ENCODE measurements at places on chromosomes 12 and 14.

DNA sequence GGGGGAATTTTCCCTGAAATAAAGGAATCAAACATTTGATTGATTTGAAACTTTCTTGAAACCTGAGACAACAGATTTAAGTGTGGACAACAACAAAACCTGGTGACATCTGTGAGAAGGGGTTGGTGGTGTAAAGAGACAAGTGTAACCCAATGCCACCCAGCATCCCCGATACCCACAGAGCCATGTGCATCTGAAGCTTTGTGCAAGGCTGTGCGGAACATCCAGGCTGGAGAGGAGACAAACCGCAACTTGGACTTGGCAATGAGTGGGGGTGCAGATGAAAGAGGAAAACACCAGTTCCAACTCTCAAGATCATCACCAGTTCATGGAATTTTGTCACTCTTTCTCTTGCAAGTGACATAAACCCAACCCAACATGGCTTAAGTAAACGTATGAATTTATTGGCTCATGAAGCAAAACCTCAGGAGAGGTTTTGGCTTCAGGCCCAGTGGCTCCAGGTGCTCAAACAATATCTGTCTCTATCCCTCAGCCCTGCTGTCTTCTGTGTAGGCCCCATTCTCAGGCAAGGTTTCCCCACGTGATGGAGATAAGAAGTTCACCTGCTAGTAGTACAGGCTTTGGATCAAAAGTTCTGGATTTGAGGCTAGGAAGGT is 55.2 kb upstream of the NTF3 start:
- no peak for DNase-seq

DNA sequence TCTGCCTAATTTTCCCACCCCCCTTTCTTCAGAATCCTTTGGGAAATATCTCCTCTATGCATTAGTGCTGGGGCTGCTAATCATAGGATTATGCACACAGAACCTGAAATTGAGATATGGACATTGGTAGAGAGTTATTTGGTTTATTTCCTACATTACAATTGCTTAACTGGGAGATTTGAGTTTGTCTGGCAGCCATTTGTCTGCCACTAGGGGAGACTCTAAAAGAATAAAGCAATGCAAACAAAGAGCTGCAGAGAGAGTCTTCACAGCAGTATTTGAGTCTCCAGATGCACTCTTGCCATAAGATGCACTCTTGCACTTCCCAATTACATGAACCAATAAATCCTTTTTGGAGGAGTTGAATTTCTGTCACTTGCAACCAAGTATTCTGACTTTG is 12.0 kb upstream of the PCNX4 start:
- DNase-seq, result no peak

DNA sequence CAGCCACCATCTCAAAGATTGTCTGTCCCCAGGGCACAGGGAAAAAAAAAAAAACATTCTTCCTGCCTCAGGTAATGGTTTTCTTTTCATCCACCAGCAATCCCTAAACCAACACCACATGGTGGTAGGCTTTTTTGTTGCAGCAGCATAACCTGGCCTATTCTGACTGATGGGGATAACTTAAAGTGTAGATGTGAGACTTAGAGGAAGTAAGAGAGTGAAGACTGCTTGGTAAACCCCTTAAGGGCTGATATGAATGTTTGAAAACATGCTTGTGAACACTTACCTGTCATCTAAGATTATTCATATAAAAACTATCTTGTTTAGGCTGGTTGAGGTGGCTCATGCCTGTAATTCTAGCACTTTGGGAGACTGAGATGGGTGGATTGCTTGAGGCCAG is 130.2 kb upstream of the RAP1B start:
- no peak for DNase-seq

DNA sequence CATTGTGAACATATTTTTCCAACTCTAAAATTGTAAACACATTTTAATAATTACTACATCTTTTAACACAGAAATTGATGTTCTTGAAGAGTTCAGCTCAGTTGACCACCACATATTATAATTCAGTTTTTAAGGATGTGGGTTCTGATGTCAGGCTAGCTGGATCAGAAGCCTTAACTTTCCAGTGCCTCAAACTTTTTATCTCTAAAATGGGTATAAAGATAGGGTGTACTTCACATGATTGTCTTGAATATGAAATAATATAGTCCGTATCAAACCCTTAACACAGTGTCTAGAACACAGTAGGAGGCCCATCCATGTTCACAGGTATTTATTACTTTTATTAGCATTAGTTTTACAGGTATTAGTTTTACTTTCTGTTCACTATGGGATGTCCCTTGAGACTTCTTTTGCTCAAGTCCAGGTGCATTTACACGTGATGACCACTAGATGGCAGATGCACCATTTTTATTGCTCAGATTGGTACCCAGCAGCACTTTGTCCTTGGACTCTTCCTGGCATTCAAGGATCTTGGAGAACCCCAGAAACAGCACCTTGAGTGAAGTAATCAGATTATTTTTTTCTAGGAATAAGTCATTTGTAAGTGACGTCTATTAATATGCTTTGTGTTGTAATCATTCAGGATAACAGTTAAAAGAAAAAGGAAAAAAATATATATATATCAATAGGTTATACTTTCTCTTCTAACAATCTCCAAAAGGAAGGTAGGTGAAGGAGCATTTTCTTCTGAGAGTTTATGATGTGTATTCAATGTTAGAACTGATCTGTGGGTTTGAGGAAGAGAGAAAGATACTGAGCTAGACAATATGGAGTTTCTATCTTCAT is 580.2 kb downstream of the ETNK1 start:
- DNase-seq, result peak; percentile 65

DNA sequence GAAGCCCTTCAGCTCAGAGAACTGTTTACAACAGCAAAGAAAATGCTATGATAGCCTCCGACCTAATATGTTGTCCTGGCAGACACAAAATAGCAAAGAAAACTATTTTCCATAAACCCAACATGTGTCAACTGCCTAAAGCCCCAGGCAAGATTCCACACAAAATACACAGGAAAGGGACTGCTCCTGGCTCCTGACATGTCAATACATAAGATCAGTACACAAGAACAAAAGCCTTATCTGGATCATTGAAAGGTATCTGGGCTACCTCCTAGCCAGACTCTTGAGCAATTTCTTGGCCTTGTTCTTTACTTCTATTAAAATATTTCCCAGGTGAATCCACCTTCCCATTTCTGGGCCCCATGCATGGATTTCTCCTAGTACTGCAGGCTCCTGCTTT is 242.3 kb upstream of the GRIP1 start:
- DNase-seq, result no peak

DNA sequence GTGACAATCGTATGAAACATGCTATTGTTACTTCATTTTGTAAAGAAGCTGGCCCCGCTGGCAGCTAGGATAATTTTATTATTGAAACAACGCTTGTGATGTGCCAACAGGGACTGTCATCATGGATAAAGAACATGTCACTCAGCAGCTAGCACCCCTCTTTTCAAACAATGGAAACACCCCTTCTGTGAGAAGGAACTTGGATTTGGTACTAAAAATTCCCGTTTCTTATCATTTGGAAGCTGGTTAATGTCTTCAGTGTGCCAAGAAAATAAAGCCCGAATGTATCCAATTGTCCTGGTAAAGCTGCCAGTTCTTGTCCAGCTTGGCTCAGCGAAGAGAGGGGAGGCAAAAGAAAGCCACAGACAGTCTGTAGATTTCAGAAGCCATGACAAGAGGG is 186.6 kb downstream of the PHLDA1 start:
- no peak for DNase-seq

DNA sequence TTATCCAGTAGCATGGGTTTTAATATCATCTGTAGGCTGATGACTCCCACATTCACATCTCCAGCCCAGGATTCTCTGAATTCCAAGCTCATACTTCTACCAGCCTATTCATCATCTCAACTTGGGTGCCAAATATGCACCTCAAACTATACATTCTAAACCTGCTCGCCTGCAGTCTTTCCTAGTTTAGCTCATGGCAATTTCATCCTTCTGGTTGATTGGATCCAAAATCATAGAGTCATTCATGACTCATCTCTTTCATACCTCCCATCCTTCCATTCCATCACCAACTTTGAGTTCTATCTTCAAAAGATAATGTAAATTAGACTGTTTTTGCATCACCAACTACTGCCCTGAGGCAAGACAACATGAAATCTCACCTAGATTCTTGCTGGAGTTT is 99.7 kb upstream of the EGLN3 start:
- DNase-seq, result no peak

DNA sequence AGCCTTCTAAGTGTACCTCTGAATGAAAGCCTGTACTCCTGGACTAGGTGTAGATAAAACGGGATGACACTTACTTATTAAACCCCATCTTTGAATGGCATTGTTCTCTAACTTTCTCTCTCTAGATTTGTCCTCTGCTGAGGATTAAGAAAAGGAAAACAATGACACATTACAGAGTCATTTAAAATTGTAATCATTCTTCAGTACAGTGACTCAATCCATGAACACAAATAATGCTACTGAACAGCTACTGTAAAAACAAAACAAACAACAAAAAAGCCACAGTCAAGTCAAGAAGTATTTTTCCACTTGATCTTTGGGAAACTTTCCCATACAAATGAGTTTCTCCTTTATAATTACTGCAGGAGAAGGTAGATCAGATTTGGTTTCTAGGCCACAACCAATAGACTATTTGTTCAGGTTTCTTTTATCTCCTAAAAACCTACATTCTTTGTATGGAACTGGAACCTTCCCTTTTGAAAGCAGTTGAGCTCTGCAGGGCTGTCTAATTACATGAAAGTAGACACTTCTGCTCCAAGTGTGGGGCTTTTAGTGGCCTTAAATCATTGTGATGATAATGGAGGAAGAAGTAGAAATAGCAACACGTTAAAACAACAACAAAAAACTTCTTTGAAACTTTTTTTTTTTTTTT is 219.1 kb downstream of the ESR2 start:
- peak; percentile 83 for DNase-seq

DNA sequence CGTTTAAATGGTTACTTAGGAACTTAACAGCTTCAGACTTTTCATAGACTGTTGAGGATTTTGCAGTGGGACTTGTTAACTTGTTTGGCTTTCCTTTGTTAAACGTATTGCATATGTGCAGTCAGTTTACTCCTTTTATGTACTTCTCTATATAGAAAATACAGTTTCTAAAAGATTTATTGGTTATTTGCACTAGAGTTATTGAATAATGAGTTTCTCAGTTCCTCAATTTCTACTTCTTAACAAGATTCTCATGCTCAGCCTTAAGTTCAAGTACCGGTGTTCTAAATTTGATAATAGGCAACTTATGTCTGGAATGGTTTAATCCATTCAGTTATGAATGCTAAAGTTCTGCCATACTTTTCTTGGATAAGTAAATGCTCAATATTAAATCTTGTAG is 919 bp downstream of the PSMA3 start:
- DNase-seq, result no peak

DNA sequence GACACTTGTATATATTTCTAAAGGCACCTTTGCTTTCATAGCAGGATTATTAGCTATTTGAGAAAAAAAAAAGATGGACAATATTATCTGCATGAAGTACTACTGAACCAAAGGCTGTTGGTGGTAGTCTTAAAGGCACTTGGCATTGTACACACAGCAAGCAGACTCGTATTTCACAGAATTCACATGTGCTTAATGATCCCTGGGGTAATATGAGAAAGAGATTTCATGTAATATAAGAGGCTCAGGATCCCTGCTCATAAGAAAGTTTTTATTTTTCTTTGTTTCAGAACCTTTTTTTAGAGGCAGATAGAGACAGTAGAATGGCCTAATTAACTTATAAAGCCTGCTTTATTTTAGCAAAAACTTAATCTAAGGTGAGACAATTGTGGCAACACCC is 59.5 kb downstream of the SYNE2 start:
- no peak for DNase-seq

DNA sequence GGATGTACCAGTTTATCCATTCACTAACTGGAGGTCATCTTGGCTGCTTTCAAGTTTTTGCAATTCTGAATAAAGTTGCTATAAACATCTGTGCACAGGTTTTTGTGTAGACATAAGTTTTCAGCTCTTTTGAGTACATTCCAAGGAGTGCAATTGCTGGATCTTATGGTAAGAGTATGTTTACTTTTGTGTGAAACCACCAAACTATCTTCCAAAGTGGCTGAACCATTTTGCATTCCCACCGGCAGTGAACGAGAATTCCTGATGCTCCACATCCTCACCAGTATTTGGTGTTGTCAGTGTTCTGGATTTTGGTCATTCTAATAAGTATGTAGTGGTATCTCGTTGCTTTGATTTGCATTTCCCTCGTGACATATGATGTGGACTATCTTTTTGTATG is 150.5 kb upstream of the BCL2L14 start:
- no peak for DNase-seq

DNA sequence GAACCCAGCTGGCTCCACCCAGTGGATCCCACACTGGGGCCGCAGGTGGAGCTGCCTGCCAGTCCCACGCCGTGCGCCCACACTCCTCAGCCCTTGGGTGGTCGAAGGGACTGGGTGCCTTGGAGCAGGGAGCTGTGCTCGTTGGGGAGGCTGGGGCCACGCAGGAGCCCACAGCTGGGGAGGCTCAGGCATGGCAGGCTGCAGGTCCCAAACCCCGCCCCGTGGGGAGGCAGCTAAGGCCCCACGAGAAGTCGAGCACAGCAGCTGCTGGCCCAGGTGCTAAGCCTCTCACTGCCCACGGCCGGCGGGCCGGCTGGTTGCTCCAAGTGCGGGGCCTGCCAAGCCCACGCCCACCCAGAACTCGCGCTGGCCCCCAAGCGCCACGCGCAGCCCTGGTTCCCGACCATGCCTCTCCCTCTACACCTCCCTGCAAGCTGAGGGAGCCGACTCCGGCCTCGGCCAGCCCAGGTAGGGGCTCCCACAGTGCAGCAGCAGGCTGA is 56.2 kb downstream of the ANO2 start:
- no peak for DNase-seq

DNA sequence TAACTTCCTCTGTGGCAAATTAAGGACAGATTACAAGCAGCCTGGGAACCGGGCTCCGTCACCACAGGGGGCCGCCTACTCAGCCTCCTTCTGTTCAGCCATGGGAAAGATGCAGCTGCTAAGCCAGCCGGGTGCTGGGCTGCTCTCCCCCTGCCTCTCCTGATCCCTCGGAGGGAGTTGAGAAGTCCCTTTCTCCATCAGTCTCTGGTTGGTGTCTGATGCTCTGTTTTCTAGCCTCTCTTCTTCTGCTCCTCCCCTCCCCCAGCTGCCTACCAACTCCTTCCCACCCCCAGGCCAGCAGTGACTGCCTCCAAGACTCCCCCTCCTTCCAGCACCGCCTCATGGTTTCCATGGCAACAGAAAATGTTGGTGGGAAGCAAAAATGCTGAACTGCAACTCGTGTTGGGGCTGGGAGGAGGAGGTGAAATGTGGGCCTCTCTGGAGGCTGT is 486.7 kb downstream of the APAF1 start:
- no peak for DNase-seq

GRCh38 chr12:25276199-25276937 is 25.6 kb upstream of the KRAS start:
- peak; percentile 92 for DNase-seq

DNA sequence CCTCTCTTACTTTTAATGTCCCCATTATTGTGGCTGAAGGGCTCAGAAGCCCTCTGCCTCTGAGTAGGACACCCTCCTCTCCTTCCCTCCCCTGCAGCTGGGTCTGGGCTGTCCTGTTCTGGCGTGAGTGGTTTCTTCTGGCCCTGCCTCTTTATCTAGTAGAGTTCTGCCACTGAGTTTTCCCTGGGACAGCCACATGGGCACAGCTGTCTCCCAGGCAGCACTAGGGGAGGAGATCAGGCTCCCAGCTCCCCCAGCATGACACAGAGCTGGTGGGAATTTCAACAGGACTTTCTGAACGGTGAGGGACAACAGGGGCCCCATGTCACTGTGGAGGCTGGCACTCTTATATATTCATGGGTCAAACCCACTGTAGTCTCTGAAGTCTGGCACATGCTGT is 21.4 kb downstream of the TMEM132C start:
- DNase-seq, result no peak

Measured in renal cortical epithelial cell (primary cell).